ENCODE measurements at places on chromosomes 11 and 22.

DNA sequence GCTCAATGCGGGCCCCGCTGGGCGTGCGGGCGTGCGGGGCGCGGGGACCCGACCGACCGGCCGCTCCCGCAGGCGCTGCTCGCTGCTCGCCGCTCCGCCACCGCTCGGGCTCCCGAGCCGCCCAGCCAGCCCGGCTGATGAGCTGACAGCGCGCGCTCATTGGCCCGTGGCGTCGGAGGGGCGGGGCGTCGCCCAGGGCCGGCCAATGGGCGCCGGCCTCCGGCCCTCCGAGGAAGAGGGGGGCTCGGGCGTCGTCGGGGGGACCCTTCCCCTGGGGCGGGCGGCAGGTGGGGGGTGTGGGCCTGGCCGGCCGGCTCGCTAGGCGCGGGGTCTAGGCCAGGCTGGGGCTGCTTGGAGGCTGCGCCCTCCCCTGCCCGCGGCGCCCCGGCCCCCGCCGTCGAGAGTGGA lies at the start of gene SCUBE1:
Gene SCUBE1 (minus strand): TSS at position 111 of the 408 bp plus-strand sequence. CDS start 111 bp downstream, outside the sequence.
- DNase-seq = no peak

- no peak for DNase-seq
Observed at GRCh38 chr11:126182787-126183445, 28.5 kb downstream of the RPUSD4 start.

GRCh38 chr22:32904044-32904443 lies 102.5 kb downstream of the TIMP3 start:
- peak; percentile 27 for DNase-seq

DNA sequence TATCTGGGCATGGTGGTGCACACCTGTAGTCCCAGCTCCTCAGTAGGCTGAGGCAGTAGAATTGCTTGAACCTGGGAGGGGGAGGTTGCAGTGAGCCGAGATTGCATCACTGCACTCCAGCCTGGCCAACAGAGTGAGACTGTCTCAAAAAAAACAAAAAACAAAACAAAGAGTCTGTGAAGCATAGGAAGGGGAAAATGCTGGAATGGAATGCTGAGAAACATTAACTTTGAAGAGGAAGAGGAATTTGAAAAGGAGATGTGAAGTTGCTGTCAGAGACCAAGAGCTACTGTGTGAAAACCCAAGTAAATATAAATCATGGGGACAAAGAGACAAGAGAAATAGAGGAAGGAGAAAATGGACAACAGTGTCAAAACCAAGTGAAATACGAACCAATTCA lies 455.1 kb upstream of the ARHGAP42 start:
- no peak for DNase-seq

GRCh38 chr11:111039982-111040381 lies 205.5 kb upstream of the POU2AF2 start:
- no peak for DNase-seq

DNA sequence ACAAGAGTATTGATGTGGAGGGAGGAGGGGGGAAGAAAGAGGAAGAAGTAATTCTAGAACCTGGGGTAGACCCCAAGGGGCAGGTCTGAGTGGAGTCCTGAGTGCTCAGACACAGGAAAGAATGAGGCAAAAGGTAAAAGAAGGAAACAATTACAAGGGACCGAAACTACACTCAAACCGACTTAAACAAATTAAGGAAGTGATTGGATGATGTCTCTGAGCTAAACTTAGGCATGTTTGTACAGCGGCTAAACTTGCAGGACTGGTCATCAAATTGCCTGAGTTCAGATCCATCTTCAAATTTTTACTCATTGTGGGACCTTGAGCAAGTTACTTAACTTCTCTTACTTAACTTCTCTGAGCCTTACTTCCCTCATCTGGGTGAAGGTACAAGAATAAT lies 86.3 kb upstream of the LRRC55 start:
- no peak for DNase-seq

- no peak for DNase-seq
Observed at GRCh38 chr22:23255506-23256170, 75.3 kb downstream of the BCR start.
